ENCODE measurements at places on chromosomes 4 and X.

- no peak for DNase-seq
These were observed 46.2 kb downstream of the RGS12 start for GRCh38 chr4:3338976-3339531.

DNA sequence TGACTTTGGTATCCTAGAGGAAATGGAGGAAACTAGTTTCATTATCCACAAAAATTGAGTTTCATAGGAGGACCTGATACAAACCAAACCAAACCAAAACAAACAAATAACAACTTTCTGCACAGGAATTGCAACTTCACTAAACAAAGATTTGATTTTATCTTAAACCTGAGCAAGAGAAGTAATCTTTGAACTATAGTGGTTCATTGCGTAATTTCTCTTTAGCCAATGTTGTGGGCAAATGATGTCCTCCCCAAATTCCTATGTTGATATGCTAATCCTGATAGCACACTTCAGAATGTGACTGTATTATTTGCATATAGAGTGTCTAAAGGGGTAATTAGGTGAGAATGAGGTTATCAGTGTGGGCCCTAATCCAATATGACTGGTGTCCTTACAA lies 102.4 kb downstream of the CAMK2D start:
- no peak for DNase-seq

DNA sequence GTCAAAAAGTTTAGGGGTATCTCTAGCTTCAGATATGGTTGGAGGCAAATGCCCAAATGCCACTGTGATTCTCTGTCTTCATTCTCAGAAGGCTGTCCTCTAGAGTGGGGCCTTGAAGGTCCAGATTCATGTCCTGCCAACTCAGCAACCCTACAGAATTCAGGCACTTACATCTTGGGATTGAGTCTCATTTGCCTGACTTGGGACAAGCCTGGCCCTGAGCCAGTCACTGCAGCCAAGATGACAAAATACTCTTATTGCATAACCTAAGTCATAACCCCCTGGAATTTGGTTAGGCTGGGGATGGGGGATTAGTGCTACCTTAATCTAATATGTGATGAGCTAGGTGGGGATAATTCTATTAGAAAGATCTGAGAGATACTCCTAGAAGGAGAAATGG lies 100.5 kb downstream of the AREG start:
- no peak for DNase-seq

GRCh38 chr4:61555789-61556188 lies 355.7 kb downstream of the ADGRL3 start:
- no peak for DNase-seq

GRCh38 chr4:48295116-48295515 lies 25.5 kb upstream of the TEC start:
- no peak for DNase-seq

- DNase-seq: no peak
These were observed 21.9 kb downstream of the RASL11B start for GRCh38 chr4:52883707-52884669.

DNA sequence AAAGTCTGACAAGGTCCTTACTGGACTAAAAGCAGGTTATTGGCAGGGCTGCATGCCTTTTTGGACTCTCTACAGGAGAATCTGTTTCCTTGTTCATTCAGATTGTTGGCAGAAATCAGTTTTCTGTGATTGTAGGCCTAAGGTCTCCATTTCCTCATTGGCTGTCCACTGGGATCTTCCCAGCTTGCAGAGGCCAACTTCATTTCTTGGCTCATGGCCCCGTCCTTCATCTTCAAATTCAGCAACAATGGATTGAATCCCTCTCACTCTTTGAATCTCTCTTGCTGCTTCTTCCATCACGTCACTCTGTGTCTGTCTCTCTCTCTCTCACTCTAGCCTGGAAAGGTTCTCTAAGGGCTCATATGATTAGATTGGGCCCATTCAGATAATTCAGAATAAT lies 14.9 kb upstream of the GLUD2 start:
- DNase-seq: no peak

- no peak for DNase-seq
These were observed 490.6 kb downstream of the INPP4B start for GRCh38 chr4:142355421-142355930.

GRCh38 chr4:105061136-105061696 lies 85.5 kb upstream of the TET2 start:
- no peak for DNase-seq

DNA sequence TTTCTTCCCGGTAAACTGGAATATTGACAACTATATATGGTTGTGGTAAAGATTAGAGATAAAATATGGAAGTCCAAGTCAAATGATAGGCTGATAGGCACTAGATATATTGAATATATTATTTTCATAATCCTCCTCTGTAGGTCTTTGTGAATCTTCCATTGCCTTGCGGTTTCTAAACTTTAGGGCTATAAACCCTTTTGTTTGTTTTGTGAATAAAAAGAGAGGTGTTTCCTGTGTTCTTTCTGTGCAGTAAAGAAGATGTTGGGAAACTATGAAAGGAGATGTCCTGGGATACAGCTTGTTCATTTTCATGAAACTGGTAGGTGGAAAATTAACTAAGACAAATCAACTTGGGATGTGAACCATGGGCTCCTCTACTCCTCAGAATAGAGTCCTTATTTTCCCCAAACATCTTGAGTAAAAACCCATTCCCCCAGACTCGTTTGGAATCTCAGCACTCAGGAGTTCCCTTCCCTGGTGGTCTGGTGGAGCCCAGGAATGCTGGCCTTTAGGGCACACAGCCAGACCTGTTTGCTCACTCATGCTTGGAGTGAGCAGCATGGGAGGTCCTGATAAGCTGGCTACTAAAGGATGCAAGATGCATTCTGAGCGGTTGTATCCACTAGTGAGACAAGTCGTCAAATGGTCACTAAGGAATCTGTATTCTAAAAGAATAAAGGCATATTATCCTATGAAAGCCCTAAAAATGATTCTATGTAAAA lies 22.2 kb downstream of the PRDM8 start:
- DNase-seq: no peak

DNA sequence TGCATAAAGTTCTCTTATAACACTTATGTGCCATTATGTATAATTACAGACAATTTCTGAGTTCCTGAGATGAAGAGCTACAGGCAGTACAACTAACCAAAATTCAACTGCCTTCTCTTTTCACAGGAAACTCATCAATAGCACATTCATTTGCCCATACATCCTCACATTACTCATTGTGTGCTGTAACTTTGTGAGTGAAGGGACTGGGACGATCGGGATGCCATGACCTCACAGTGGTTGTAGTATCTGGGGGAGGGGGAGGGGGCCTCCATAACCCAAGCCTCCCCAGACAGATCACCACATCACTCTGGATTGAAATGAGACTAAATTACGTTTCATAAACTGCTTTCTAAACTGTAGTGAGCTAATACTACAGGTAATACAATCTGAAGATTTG lies 60.7 kb downstream of the ABCG2 start:
- no peak for DNase-seq

DNA sequence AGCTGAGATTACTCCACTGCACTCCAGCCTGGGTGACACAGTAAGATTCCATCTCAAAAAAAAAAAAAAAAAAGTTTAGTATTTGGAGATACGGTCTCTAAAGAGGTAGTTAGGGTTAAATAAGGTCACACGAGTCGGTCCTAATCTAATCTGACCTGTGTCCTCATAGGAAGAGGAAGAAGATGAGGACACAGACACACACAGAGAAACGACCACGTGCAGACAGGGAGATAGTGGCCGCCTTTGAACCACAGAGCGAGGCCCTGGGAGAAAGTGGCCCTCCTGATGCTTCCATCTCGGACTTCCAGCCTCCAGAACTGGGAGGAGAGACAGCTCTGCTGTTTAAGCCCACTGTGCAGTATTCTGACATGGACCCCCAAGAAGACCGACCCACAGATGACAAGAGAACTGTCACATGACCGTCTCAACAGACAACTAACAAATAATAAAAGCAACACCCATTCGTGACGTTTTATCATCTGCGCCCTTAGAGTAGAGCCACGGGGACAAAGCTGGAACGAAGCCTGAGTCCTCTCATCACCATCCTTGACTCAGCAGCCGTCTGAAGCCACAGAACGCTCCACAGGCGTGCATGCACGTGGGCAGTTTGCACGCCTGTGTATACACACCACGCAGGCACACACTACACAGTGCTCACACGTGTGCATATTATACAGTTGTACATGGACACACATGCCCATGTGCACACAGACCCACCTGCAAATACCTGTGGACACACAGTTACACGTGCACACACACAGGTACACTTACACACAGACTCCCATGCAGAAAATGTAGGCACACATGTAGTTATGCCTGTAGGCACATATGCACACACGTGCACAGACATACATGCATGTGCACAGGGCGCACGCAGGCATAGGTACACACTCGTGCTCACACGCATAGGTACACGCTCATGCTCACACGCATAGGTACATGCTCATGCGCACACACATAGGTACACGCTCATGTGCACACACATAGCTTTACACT lies 51.7 kb downstream of the FAM53A start:
- no peak for DNase-seq

DNA sequence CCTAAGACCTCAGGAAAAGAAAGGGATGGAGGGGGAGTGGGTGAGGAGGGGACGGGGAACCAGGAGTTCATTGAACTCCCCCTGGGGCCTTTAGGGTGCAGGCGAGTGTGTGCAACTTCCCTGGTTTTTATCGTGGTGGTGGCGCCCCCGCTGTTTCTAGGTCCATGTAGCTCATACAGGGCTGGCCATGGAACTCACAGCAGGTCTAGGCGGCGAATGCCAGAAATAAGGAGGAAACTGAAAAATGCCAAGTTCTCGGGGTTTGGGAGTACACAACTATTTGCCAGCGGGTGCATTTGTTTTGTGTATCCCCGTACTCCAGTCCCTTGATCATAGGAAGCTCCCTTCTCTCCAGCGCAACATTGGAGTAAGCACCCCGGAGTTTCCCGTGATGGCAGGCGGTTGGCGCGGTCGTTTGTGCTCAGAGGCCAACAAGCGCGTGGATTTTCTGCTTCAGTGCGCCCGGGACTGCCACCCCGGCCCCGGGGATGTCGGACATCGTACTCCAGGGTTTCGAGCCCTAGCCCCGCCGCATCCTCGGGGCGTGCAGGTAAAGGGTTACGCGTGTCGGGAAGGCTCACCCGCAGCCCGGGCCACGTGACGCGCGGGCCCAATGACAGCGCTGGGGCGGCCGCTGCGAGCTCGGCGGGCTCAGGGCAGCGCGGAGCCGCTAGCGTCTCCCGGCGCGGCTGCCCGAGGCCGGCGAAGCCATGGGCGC lies 208.9 kb downstream of the NWD2 start:
- DNase-seq: no peak

- no peak for DNase-seq
These were observed 1.7 kb downstream of the EIF1AX start for GRCh38 chrX:20139966-20140365.

GRCh38 chr4:40484346-40485090 lies 145.1 kb downstream of the RBM47 start:
- no peak for DNase-seq

DNA sequence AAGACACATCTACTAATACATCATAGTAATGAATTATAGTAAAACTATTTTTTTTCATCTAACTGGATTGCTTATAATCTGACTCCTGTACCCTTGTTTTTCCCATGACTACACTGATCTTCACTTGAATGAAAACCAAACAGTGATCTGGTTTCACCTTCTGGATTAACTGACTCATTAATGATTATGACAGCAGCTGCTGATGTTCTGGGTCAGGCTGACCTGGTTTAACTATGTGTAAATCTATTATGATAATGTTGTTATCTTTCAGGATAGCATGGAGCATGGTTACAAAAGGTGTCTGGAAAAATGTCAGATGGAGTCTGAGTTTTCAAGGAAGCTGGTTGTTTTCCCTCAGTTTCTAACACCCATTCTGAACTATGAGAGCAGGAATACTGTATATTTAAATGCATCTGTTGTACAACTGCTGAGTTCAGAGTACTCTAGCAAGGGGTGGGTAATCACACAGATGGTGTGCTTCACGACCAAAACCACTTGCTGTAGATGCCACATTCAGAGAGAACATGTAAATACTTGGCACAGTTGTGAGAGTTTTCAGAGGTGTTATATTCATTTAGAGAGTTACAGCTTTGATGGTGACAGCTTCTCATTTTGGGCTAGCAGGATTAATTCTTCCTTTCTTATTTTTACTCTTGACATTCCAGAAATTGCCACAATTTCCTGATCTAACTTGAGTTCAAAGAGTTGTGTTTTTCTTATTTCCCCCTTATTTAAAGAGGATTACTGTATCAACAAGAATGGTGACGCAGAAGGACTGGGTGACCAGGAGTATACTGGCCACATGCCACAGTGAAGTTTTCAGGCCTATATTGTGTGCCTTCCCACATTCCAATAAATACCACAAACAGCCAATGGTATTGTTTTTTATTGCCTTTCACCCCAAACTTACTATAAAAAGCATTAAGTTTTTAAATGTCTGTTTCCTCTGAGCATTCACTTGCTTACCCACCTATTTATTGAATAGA lies 249.7 kb upstream of the TET2 start:
- no peak for DNase-seq

- DNase-seq: no peak
These were observed 61.4 kb upstream of the MAP3K15 start for GRCh38 chrX:19576742-19577141.

- DNase-seq: no peak
These were observed 179.6 kb upstream of the NOCT start for GRCh38 chr4:138835832-138836533.

GRCh38 chr4:113481820-113482219 lies 279.7 kb downstream of the CAMK2D start:
- DNase-seq: no peak

GRCh38 chrX:2705046-2705832 lies 14.1 kb downstream of the CD99 start:
- no peak for DNase-seq

DNA sequence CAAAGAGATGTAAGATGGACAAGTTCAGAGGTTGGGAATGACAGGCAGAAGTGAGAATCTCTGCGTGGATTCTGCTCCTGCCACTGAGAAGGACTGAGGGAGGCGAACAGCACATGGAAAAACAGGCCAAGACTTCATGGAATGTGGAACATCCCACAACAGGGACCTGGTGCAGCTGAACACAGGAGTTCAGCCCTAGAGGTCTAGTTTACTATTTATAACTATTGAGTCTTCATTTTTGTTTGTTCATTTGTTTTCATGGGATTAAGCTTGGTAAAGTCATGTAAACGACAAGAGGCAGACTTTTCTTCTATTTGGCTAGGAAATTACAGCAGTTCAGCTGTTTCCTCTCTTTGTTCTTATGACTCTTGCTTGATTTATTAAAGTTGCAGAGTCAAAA lies 234.5 kb downstream of the MAML3 start:
- DNase-seq: no peak

GRCh38 chrX:83416273-83416672 lies 91.8 kb upstream of the POU3F4 start:
- no peak for DNase-seq

DNA sequence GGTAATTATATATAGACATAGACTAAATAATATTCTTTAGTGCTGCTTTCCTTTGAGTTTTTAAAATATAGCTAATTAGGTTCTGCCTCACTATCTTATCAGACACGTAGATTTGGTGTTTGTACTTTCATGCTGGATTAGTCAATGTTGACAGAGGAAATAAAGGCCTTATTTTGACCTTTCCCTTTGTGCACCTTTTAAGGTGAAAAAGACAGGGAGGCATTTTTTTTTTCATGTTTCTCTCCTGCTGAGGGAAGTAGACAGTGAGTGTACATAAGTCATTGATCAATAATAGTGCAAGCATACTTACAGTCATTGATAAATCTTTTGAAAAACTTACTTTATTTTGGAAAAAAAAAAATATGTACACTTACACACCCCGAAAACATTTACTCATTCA lies 467.8 kb downstream of the GRXCR1 start:
- DNase-seq: no peak

- DNase-seq: no peak
These were observed 191.6 kb upstream of the GALNTL6 start for GRCh38 chr4:171621646-171622045.

- DNase-seq: no peak
These were observed 156.0 kb upstream of the GALNT7 start for GRCh38 chr4:173012608-173013007.
